ENCODE measurements at places on chromosomes 4 and X.

DNA sequence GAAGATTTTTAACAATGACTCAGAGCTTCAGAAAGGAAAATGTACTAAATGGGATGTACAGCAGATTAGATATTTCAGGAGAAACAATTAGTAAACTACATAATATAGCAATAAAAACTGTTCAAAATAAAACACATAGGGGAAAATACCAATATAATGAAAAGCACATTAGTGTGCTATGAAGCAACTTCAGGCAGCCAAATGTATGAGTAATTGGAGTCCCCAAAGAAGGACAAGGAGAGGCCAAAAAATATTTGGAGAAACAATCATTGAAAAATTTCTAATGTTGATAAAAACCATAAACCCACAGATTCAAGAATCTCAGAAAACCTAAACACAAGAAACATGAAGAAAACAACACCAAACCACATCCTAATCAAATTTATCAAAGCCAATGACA, 129.3 kb upstream of the CHRDL1 start:
- no peak for DNase-seq

DNA sequence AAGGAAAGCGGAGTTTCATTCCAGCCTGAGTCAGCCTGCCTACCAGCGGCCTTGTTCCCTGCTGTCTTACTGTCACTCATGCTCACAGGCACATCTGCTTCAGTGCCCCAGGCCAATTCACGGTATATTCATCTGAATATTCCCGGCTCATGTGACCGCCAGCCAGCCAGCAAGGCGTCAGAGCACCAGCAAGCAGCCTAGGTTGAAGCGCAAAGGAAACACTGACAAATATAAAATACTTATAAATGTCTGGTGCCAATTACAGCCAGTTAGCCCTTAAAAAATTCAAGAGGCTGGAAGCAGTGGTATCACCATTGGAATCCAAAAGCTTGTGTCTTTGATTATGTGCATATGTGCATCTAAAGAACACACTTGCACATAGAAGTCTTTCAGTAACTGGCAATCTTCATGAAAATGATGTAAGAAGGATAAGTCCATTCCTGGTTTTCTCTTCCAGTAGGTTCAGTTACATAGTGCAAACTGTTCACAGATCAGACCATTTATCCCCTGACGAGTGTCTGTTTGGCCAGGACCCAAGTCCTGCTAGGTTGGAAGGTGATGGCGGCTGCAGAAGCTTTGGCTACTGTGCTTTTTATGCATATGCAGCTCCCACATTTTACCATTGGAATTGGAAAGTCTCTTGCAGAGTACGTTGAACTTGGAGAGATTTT, 61.3 kb downstream of the LUZP4 start:
- DNase-seq, result no peak

DNA sequence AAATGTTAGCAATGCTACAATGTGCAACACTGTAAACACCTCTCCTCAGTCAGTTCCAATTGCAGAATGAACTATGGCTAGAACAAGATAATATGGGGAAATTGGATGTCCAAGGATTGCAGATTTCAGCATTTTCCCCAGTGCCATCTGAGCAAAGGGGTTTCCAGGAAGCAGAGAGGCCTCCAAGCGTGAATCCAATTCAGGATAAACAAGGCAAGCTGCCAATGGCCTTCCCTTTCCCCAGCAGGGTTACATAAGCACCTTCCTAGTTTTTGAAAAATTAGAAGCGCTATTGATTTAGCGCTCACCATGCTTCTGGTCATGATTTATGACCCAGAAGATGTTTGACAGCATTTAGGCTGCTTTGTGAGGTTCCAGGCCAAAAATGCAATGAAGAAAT, 223.0 kb upstream of the GATB start:
- no peak for DNase-seq

- no peak for DNase-seq
Measured at GRCh38 chr4:8332891-8333331, 63.4 kb downstream of the HTRA3 start.

DNA sequence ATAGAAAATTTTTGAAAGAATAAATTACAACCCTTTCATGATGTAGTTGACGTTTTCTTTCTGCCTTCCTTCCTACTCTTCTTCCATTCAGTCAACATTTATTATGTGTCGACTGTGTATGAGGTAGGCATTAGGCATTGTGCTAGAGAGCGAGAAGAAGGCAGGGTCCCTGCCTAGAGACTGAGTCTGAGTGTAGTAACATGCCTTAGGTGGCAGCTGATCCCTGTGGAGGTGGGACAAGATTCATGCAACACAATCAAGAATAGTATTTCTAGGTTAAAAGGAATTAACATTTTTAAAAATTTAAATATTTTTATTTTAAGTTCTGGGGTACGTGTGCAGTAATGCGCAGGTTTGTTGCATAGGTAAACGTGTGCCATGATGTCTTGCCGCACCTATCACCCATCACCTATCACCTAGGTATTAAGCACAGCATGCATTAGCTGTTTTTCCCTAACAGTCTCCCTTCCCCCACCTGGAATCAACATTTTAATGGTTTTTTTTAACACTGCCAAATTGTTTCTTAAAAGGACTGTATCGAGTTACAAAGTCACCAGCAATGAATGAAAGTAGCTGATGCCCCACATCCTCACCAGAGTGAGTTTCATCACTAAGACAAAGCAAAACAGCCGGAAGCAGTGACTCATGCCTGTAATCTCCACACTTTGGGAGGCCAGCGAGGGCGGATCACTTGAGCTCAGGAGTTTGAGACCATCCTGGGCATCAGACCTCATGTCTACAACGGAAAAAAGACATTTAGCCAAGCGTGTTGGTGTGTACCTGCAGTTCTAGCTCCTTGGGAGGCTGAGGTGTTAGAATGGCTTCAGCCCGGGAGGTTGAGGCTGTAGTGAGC, 84.0 kb downstream of the WWC2 start:
- DNase-seq, result no peak

GRCh38 chr4:127698789-127699200, 31.4 kb upstream of the SLC25A31 start:
- DNase-seq, result no peak

DNA sequence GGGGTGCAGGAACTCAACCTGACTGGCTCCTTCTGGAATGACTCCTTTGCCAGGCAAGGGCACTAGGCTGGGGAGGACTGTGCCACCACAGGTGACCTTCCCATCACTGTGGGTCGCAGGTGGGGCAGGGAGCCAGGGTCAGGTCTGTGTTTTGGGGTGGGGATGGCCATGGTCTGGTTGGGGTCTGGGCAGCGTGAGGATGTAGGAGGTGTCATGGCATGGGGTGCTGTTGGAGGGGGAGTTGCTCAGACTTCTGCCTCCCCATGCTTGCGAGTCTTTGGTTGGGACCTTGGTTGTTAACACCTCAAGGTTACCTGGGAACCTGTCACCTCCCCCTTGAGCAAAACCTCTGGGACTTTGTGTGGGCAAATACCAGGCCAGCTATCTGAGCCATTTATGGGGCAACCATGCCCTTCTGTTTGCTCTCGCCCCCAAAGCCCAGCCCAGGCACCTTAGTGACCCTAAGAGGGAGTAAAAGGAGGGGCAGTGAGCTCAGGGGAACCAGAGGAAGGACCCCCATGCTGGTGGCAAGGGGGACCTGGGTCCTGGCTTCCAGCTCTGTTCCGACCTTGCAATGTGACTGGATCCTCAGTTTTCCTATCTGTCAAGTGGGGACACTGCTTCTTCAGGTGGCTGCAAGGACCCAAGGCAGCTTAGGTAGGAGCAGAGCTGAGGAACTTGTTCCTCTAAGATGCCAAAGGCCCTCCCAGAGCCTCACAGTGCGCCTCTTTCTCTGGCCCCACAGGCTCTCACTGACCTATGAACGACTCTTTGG, 2.4 kb upstream of the GDI1 start:
- no peak for DNase-seq

DNA sequence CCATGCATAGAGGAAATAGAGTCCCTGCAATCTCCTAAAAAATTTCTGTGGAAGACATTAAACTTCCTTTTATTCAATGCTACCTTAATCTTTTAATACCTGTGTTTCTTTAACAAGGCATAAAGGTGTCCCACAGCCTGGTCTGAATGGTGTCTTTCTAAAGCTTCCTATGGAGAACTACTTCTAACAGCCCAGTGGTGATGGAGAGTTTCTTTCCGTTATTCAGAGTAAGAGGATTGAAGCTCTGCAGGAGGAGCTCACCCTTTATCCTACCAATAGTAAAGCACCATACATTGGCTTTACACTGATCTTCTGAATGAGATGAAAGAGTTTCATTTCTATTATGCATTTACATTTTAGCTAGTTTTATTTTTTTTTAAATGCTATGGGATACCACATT, 1362.4 kb upstream of the ADGRL3 start:
- no peak for DNase-seq

- no peak for DNase-seq
Measured at GRCh38 chrX:102637561-102637960, 13.7 kb upstream of the GPRASP1 start.

- no peak for DNase-seq
Measured at GRCh38 chr4:76301775-76302162, 4.8 kb upstream of the STBD1 start.

DNA sequence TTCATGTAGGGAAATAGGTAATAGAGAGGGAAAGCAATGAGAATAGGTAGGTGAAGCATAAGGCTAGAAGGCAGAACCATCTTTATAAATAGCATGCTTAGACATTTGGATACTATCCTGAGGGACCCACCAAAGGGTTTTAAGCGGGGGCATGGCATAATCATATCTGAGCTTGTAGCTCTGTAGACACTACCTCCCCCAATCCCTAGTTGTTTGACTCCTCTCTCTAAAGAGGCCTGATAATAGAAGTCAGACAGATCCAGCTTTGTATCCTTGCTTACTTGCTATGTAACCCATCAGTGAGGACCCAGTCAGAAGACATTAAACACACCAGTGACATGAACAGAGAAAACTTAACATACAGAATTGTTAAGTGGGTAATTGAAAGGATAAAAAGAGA, 58.7 kb downstream of the SCFD2 start:
- no peak for DNase-seq
